ENCODE measurements at places on chromosomes 1 and 21.

DNA sequence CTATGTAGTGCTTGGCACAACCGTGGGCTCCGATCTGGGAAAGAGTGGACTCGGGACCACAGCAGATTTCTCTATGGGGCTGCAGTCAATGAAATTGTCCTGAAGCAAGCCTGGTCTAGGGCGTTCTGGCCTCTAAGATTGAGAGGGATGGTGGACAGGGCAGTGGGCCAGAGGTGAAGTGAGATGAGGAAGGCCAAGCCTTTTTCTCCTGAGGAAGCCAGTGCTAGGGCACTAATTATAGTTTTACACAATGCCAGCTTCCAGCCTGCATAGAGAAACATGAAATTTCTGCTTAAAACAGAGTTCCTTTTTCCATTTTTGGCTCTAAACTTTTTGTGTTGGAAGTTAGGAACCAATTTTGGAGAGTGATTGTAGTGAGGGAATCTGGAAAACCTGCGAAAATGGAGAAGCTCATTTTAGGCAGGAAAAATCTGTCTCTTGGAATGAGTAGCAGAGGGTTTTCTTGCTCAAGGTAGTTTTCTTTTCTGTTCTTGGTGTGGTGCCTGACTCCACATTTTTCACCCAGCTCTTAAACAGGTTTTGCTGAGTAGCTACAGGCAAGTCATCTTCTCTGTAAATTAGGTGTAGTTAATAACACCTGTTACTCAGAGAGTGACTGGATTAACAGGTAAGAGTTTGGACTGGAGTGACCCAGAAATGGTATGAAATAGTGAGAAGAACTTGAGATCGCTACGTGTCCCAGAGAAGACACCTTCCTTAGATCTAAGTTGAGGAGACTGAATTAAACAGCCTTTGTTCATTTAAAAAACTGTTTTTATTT, 22.1 kb downstream of the UCK2 start:
- peaks cover 43% of the 10 kb centered on the region for H3K4me1 ChIP-seq
- no peak overlapping the region for H3K27ac ChIP-seq
- H3K27me3 ChIP-seq = no peaks in the 10 kb centered on the region
- no peak overlapping the region for H3K4me3 ChIP-seq

GRCh38 chr21:30680586-30680985, 37.9 kb downstream of the KRTAP20-3 start:
- no peak overlapping the region for H3K27ac ChIP-seq
- no peaks in the 10 kb centered on the region for H3K27me3 ChIP-seq
- H3K4me1 ChIP-seq = no peaks in the 10 kb centered on the region

DNA sequence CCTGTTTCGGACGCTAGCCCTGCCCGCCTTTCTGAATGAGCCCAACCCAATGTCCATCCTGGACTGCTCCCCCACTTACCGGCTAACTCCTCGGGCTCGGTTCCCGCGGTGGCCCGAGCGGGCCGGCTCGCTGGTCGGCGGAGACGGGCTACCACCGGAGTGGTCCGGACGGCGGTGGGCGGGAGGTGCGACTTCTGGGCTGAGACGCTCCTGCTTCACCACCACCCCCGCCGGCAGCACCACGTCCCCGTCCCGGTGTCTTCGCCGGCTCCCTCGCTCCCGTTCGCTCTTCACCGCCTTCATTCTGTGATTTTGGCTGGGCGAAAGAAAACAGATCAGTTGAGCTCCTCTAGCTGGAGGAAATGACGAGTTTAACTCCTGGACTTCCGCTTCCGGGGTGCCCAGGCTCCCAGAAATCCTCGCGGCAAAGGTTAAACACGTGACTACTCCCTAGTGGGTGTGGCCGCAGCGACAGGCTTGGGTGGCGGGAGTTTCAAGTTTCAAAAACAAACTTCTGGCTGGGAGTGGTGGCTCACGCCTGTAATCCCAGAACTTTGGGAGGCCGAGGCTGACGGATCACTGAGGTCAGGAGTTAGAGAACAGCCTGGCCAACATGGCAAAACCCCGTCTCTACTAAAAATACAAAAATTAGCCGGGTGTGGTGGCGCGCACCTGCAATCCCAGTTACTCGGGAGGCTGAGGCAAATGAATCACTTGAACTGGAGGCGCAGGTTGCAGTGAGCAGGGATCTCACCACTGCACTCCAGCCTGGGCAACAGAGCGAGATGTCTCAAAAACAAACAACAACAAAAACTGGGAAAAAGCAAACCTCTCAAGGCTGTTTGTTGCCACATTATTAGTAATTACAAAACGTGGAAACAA, at the start of gene SNIP1:
SNIP1 (minus strand) TSS at position 367 of the 882 bp plus-strand sequence; CDS start at position 303, 64 bp downstream.
- peak; percentile 90 for DNase-seq
- H3K4me3 ChIP-seq = peak within 1 kb of the TSS; percentile 98
- H3K27ac ChIP-seq = peak within 1 kb of the TSS; percentile 98
- H3K27me3 ChIP-seq = peaks cover 6% of the 10 kb centered on the region
- peaks cover 48% of the 10 kb centered on the region for H3K4me1 ChIP-seq

DNA sequence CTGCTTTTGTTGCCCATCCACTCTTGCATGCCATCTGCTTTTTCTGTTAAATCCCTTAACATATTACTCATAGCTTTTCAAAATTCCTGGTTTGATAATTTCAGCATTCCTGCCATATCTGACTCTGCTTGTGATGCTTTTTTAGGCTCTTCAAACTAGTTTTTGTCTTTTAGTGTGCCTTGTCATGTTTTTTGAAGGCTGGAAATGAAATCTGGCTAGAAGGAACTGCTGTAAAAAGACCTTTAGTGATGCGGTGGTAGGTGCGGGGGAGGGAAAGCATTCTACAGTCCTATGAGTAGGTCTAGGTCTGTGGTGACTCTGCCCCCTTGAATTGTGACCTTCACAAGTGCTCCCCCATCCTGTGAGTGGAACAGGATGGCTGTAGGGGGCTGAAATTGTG, 15.0 kb upstream of the S100B start:
- no peak overlapping the region for H3K4me3 ChIP-seq
- H3K27me3 ChIP-seq = no peaks in the 10 kb centered on the region
- H3K27ac ChIP-seq = no peak overlapping the region

DNA sequence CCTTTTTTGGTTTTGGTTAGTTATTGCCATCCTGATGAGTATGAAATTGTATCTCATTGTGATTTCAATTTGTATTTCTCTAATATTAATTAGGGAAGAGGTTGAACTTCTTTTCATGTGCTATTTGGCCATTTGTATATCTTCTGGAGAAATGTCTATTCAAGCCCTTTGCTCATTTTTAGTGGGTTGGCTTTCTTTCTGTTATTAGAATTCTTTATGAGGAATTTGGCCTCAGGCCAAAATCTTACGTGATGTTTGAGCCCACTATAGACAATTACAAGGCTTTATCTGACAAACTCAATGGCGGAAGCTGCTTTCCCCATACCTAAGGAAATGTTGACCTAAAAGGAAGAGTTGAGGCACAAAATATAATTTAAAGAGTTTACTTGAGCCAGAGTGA, 32.9 kb downstream of the IVNS1ABP start:
- H3K27ac ChIP-seq = no peak overlapping the region
- H3K4me1 ChIP-seq = peaks cover 68% of the 10 kb centered on the region
- H3K36me3 ChIP-seq = peaks cover 24% of the 10 kb centered on the region
- no peaks in the 10 kb centered on the region for H3K27me3 ChIP-seq
- no peak overlapping the region for H3K4me3 ChIP-seq

- H3K27me3 ChIP-seq = no peaks in the 10 kb centered on the region
- peaks cover 33% of the 10 kb centered on the region for H3K4me1 ChIP-seq
- no peaks in the 10 kb centered on the region for H3K36me3 ChIP-seq
- peak within 1 kb of the TSS; percentile 63 for H3K27ac ChIP-seq
- H3K4me3 ChIP-seq = peak within 1 kb of the TSS; percentile 42
Measured at GRCh38 chr21:46604975-46605766, at the start of gene S100B. Gene S100B (minus strand): TSS chr21:46605082. CDS start chr21:46602415, 2,667 bp downstream.

DNA sequence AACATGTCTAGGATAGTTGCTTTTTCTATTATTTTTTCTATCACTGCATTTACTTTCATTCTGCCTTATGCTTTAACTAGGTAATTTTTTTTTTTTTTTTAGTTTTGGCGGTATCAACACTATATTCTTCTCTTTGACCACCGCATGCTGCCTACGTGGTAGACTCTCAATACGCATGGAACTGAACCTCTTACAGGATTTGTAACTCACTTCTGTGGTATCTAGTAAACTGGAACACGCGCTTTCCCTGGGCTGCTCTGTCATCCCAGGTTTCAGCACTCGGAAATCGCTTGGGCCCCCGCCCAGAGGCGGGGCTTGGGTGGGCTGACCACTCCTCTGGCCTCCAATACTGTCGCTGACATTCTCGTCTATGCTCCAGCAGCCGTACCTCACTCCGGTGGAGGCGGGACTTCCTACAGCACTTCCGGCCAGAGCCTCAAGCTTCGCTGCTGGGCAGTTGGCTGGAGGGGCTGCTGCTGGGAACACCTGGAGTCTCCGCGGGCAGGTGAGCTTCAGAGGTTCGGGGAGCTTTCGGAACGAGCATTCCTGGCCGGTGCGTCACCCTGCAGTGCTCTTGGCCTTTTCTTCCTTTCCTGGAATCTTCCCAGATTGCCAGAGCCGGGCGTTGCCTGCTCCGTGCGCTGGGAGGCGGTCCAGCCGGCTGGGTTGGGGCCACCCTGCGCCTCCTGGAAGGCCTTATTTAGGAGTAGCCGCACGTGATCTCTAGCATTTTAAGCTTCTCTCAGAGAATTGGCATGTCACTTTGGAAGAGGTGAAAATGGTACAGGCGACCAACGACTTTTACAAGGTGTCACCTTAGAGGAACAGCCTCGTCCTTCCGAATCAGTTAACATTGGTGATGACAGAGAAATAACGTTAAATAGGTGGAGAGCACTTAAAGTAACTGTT, at the start of gene TBCE:
TBCE (plus strand) TSS at position 428 of the 909 bp plus-strand sequence. CDS start 12,623 bp downstream, outside the sequence.
- no peaks in the 10 kb centered on the region for H3K27me3 ChIP-seq
- H3K36me3 ChIP-seq = peaks cover 25% of the 10 kb centered on the region
- H3K27ac ChIP-seq = peak within 1 kb of the TSS; percentile 97
- H3K4me3 ChIP-seq = peak within 1 kb of the TSS; percentile 98

- no peaks in the 10 kb centered on the region for H3K4me1 ChIP-seq
- H3K27me3 ChIP-seq = no peaks in the 10 kb centered on the region
- DNase-seq = no peak
- no peaks in the 10 kb centered on the region for H3K36me3 ChIP-seq
- H3K4me3 ChIP-seq = no peak overlapping the region
Measured at GRCh38 chr21:28148400-28149064, 844.1 kb downstream of the LTN1 start.

GRCh38 chr1:151193856-151194255, 3.9 kb upstream of the VPS72 start:
- no peak overlapping the region for H3K27ac ChIP-seq
- H3K36me3 ChIP-seq = peaks cover 14% of the 10 kb centered on the region
- H3K27me3 ChIP-seq = no peaks in the 10 kb centered on the region
- no peak for DNase-seq

GRCh38 chr21:34687745-34688144, 19.0 kb downstream of the CLIC6 start:
- no peaks in the 10 kb centered on the region for H3K4me1 ChIP-seq
- DNase-seq = no peak
- H3K4me3 ChIP-seq = no peak overlapping the region
- no peaks in the 10 kb centered on the region for H3K36me3 ChIP-seq
- H3K27me3 ChIP-seq = peaks cover 29% of the 10 kb centered on the region

DNA sequence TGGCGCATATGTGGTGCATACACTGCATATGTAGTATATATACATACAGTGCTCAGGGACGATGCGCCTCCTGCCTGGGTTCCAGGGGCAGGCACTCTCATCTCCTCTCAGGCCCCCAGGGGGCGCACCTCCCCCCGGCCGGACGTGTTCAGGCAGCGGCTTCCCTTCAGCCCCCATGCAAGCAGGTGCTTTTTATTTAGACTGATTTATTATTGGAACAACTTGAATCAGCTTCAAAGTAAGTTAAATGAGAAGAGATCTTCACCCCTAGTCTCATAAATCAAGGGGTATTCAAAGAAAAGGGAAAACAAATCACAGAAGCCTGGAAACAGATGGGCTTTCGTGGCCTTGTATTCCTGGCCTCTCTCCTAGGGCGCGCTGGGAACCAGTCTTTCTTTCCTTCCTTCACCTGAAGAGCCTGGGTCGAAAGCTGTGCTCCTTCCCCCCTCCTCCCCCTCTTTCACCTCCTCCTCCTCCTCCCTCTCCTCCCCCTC, 64.6 kb downstream of the UBIAD1 start:
- no peak overlapping the region for H3K27ac ChIP-seq
- H3K4me1 ChIP-seq = peaks cover 2% of the 10 kb centered on the region
- H3K36me3 ChIP-seq = no peaks in the 10 kb centered on the region
- H3K27me3 ChIP-seq = peaks cover 23% of the 10 kb centered on the region
- H3K4me3 ChIP-seq = no peak overlapping the region

- no peaks in the 10 kb centered on the region for H3K27me3 ChIP-seq
- DNase-seq = no peak
- H3K36me3 ChIP-seq = no peaks in the 10 kb centered on the region
- no peaks in the 10 kb centered on the region for H3K4me1 ChIP-seq
Measured at GRCh38 chr1:153608089-153608682, 4.8 kb downstream of the S100A16 start.

GRCh38 chr1:15414445-15414983, 4.8 kb downstream of the EFHD2 start:
- no peaks in the 10 kb centered on the region for H3K27me3 ChIP-seq
- no peak overlapping the region for H3K4me3 ChIP-seq
- peaks cover 62% of the 10 kb centered on the region for H3K36me3 ChIP-seq
- DNase-seq = no peak

- DNase-seq = no peak
- no peak overlapping the region for H3K27ac ChIP-seq
- H3K27me3 ChIP-seq = peaks cover 4% of the 10 kb centered on the region
- no peaks in the 10 kb centered on the region for H3K36me3 ChIP-seq
Measured at GRCh38 chr1:61295818-61296537, 213.6 kb downstream of the NFIA start.

- H3K4me1 ChIP-seq = peaks cover 63% of the 10 kb centered on the region
- H3K27ac ChIP-seq = peak overlapping the region; percentile 96
- H3K27me3 ChIP-seq = no peaks in the 10 kb centered on the region
- DNase-seq = peak; percentile 60
Measured at GRCh38 chr21:33268737-33269441, 2.7 kb downstream of the IL10RB start.

DNA sequence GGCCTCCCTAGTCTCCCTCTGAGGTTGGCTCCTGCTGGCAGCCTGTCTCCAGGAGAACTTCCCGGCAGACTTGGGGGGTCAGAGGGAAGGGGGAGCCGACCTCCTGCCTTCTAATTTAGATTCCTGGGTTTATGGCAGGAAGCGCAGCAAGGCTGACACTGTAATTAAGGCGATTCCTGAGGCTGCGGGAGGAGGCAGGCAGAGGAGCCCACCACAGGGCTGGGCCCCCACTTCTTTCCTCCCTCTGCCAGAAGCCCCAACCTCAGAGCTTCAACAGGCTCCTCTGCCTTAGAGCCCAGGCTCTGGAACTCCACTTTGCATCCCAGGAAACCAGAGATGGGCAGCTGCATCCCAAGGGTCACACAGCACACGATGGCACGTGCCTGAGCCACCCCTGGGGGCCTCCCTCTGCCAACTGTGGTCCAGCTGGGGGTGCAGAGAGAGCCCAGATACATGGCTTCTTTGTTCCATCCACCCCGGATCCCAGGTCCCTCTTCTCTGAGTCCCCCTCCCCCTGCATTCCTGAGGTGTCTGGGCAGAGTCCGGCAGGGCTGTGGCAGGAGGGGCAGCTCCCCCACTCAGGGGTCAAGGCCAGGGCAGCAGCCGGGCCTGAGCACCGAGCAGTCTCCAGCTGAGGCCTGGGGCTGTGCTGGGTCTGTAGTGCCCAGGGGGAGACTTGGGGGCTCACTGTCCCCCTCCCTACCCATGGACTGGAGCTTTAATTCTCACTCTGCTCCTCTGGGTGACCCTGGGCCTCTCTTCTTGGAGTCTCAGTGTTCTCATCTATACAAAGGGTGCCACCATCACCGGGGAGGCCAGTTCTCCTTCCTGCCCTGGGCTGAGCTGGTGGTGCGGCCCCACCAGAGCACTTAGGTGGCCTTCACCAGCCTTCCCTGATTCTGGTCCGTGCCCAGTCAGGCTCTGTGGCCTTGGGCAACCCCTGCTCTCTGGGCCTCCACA, 39.4 kb upstream of the FAM131C start:
- no peak overlapping the region for H3K27ac ChIP-seq
- H3K27me3 ChIP-seq = peaks cover 8% of the 10 kb centered on the region
- no peaks in the 10 kb centered on the region for H3K4me1 ChIP-seq
- H3K36me3 ChIP-seq = no peaks in the 10 kb centered on the region
- no peak overlapping the region for H3K4me3 ChIP-seq
